Dermis microvascular lymphatic vessel endothelial cell (primary cell): ENCODE measurements at places on chromosomes 5 and 9. TPM values are rescaled to one million over a fixed set of nuclear protein-coding genes. Genes with fewer than 3 reads are reported as not detected.

The PIP5K1B gene
- under 0.01 TPM in 2 replicates for total RNA-seq

The IFNA2 gene
- not detected in 2 replicates for total RNA-seq

The PCDHGA9 gene
- total RNA-seq: 1.4 and 2.4 TPM in 2 replicates

The FGF1 gene
- 0.13 TPM in 2 replicates for total RNA-seq

The CDX1 gene
- not detected in 2 replicates for total RNA-seq

The GPR150 gene
- total RNA-seq: 0.13 TPM in 2 replicates

The PDZD2 gene
- total RNA-seq: 1.2 and 1.4 TPM in 2 replicates

The MLANA gene
- total RNA-seq: not detected in 2 replicates

The UNC13B gene
- total RNA-seq: 15.5 and 18.2 TPM in 2 replicates

The HTR1A gene
- not detected in 2 replicates for total RNA-seq

The C9orf152 gene
- not detected in 2 replicates for total RNA-seq

The OR1J1 gene
- not detected in 2 replicates for total RNA-seq

The PCDHA3 gene
- total RNA-seq: 0.13 and 0.25 TPM in 2 replicates

The SOX30 gene
- total RNA-seq: not detected in 2 replicates

The ZNF354B gene
- total RNA-seq: 3.2 and 6.1 TPM in 2 replicates

The NFIB gene
- 116 and 147 TPM in 2 replicates for total RNA-seq

The LCN9 gene
- total RNA-seq: not detected in 2 replicates

The CYLC2 gene
- total RNA-seq: not detected in 2 replicates

The GIN1 gene
- 2.3 and 2.4 TPM in 2 replicates for total RNA-seq

The STING1 gene
- total RNA-seq: 34.8 and 54.0 TPM in 2 replicates

The SIT1 gene
- not detected in 2 replicates for total RNA-seq

The MTMR12 gene
- total RNA-seq: 25.3 and 28.1 TPM in 2 replicates

The SPINK7 gene
- not detected in 2 replicates for total RNA-seq
